Coronary artery (tissue), 2 donors: ENCODE measurements at places on chromosomes 2 and 18.

GRCh38 chr2:86417961-86418360 lies 23.2 kb upstream of the KDM3A start:
- DNase-seq, result no peak

DNA sequence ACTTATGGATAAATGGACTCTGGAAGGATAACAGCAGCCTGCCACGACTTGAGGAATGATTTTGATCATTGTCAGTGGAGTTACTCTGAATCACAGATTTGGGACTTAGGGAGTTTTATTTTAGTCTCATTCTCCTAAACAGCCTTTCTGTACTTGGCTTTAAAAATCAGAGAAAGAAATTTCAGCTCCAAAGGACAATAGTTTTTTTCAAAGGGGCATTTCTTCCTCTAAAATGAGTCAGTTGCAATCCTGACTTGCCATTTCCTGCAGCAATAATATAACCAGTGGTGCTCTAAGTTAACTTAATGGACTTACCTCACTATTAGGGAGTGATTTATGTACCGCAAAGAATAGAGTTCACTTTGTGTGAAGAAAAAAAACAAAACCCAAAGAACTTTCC lies 35.1 kb upstream of the MTX2 start:
- no peak for DNase-seq

GRCh38 chr2:84894131-84894586 lies 11.3 kb upstream of the TMSB10 start:
- no peak for DNase-seq

GRCh38 chr2:134668821-134669220 lies 50.0 kb downstream of the TMEM163 start:
- DNase-seq, result peak; percentile 54

GRCh38 chr2:26979741-26980140 lies 9.3 kb downstream of the MAPRE3 start:
- no peak for DNase-seq

GRCh38 chr18:58213440-58213839 lies 169.4 kb downstream of the NEDD4L start:
- DNase-seq, result no peak

- no peak for DNase-seq
Measured at GRCh38 chr2:1951586-1951985, 207.3 kb upstream of the PXDN start.

GRCh38 chr2:85259879-85260278 lies 67.9 kb downstream of the TGOLN2 start:
- no peak for DNase-seq

DNA sequence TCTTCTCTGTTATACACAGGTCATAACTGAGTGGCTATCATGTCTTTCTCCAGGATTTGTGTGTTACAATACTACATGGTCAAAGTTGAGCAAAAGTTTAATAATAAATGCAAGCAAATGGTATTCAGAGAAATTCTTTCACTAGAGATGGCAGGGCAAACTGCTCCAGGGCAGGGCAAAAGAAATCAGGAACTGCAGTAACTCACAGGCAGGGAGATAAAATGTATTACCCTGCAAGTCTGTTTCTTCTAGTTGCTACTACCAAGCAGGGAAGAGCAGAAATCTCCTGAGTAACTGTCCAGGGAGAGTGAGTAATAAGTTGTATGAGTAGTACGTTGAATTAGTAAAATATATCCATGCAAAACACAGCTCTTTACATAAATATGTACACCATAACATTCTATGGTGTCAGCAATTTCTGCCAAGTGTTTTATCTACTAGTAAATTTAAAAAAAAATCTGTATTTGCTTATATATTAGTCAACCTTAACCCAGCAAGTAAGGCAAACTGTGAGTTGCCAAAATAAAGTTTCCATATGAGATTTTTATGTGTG lies 404.1 kb downstream of the ZEB2 start:
- no peak for DNase-seq

DNA sequence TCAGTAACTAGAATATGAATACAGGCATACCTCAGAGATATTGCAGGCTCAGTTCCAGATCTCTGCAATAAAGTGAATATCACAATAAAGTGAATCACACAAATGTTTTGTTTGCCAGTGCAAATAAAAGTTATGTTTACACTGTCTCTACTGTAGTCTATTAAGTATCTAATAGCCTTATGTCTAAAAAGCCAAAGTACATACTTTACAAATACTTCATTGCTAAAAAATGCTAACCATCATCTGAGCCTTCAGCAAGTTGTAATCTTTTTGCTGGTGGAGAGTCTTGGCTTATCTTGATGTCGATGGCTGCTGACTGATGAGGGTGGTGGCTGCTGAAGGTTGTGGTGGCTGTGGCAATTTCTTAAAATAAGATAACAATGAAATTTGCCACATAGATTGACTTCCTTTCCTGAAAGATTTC lies 159.4 kb downstream of the MYO1B start:
- no peak for DNase-seq

DNA sequence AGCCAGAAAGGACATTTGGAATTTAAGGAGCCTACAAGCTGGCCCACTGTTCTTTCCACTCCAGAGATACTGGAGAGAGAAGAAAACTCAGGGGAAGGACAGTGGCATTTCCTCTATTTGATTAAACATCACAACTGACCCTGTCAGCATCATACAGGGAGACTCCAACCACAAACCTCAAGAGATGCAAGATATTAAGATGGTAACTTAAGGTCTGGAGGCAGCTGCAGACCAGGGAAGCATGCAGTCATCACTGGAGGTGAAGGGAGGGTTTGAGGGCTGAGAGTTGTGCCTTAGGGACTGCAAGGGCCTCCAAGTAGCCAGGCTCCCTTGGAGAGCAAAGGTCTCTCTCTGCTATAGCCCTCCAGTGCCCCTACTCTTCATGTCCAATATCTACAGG lies 67.4 kb downstream of the RNF152 start:
- no peak for DNase-seq

GRCh38 chr18:79367480-79367879 lies 28.2 kb upstream of the NFATC1 start:
- no peak for DNase-seq

GRCh38 chr2:187644486-187644885 lies 90.3 kb upstream of the TFPI start:
- no peak for DNase-seq

DNA sequence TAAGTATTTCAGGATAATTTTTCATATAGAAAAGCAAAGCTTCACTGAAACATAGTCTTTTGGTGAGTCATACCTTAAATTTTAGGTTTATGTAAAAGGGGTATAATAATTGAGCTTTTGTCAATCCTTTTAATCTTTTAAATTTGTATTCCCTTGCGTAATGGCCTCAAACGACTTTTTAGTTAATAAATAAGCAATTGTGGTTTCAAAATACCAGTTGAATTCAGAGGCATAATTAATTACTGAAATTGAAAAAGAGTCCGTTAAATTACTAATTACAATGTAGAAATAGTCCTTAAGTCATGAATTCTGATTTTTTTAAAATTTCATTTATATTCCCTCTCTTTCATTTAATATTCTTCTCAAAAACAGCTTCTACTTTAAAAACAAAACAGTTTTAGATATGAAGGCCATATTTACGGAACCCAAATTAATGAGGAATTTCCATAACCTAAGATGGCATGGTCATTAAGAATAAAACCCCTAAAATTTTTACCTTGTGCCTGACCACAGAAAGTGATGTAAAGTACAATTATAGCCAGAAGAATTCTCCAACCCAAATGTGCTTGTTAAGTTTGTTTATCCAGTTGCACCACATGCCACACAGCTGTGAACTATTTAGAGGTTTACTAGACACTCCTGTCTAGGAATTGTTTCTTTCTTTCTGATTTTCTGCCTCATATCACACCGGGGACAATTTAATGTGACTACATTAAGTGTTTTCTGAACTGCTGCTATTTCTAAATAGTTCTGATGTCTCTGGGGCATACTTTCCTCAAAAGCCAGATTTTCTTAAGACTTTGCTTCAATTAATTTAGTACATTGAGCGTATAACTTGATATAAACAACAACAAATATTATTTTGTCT lies 60.7 kb upstream of the ITGA4 start:
- no peak for DNase-seq
